Hematopoietic multipotent progenitor cell treated with erythropoietin and hydrocortisone succinate and interleukin-3 and kit ligand, for 15 days (in vitro differentiated cells): ENCODE measurements at places on chromosomes 6 and 20.

DNA sequence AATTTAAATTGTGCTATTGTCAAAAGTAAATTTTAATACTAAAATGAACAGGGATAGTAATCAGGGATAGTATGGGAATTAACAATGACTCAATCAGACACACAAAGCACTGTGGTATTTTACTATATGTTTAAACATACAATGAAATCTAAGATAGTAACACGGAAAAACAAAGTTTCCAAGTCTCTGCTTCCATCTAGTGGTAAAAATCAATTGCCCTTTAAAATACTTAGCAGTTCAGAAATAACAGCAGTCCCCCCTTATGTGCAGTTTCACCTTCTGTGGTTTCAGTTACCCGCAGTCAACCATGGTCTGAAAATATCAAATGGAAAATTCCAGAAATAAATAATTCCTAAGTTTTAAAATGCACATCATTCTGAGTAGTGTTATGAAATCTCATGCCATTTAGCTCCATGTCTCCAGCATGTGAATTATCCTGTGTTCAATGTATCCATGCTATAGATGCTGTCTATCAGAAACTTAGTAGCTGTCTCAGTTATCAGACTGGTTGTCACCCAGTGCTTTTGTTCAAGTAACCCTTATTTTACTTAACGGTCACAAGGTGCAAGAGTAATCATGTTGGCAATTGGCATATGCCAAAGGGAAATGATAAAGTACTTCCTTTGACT, 58.5 kb downstream of the AHI1 start:
- DNase-seq: peak; percentile 51

DNA sequence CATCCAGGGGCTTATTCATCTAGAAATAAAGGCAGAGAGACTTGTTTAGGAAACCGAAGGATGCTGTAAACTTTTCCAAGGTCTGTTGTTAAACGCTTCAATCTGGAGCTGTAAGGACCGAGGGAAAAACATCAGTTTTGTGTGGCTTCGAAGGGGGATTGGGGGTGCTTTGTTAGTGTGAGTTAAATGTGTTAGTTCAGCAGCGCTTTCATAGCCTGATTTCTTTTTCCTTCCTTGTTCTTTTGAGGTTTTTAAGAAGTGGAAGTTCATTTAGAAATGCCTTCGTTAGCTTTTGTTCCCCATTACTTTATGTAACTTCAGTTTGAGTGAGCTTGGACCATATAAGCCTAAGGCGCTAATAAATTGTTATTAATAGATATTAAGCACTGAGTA, 1.5 kb downstream of the ANKS1A start:
- no peak for DNase-seq

DNA sequence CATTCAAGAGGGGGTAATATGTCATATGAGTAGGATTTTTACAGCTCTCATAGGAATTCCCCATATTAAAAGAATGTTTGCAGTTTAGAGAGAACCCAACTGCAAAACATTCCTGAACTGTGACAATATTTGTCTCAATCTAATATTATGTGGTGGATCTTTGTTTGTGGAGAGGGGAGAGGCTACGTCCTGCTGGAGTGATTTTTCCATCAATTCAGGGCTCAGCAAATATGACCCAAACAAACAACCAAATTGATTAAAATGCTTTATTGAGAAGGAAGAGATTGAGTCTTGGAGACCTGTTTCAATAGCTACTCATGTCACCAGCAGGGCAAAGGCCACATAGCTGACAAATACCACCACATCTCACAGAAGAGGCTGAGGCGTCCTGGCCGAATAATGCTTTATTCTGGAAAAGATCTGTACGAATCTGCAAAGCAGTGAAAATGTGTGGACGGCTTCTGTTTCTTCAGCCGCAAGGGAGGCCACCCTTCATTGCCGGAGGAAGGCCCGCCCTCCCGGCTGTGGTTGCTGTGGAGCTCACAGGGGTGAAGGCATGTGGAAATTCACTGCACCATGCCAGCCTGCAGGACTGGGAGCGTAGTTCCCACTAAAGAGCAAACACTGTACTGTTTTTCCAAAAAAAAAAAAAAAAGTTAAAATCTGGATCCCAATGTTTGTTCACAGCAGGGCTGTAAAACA, 89.7 kb upstream of the QKI start:
- DNase-seq: no peak

DNA sequence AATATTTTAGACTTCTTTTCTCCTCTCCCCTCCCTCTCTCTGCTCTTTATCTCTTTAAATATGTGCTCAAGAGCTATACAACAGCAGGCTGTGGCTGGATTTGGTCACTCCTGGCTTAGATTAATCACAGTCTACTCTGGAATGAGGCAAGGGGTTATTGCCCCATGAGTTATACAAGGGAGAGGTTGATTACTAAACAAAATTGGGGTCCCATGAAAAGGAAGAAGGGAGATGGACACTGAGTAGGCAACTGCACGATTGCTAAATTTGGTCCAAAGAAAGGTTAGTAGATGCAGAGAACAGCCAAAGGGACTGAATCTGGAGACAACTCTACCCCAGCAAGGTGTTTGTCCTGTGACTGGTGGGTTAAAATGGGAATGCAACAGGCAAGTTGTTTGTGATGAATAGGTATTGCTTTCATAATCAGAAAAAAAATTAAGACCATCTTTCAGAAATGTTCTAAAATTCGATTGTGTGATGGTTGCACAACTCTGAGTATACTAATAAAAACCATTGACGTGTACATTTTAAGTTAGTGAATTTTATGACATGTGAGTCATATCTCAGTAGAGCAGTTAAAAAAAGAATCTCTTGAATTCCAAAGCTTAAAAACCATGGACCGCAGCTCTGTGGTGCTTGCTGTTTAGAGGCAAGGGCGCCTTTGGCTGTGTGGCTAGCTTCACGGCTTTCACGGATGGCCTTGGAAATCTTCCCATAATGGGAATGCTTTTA, 57.1 kb downstream of the KIZ start:
- no peak for DNase-seq

DNA sequence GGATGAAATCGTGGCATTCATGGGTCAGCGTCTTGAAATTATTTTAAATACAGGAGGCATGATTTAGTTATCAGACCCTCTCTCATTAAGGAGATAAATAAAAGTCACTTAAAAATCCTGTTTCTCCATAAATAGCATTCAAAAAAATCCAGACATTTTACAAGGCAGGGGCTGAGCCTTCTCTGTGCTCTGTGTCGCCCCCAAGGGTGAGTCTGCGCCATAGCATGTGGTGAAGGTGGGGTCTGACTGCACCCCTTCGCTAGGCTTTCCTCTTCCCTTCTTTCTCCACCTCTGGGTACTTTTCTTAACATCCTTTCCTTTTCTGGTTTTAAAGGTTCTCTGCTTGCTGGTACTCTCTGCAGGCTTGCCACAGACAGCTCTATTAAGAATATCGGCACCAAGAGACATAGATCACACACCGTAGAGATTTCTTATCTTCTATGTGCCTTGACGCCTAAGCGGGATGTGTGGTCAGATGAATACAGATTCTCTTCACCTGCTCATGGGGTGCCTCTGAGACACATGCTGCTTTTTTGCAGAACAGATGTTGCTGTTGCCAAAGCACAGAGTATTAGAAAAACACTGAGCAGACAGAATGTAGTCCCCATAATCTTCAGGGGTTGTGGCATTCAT, 20.1 kb upstream of the FAM209A start:
- peak; percentile 16 for DNase-seq

DNA sequence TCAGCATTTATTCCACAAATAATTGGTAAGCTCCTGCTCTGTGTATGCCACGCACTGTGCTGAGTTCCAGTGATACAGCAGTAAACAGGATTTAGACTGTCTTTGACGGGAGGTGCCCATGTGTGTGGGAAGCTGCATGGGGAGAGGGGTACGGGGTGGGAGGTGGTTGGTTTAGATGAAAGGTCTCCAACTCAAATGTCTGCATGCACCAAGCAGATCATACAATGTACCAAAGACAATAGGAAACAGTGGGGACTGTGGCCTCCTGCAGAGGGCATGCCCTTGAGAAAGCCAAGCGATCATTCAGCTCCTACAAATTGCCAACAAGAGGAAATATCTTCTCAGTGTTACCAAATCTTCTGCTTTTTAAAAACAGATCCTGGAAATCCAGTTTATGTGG, 36.1 kb downstream of the SLC22A2 start:
- no peak for DNase-seq

- no peak for DNase-seq
These were observed 82.9 kb upstream of the FOXP4 start for GRCh38 chr6:41463062-41463930.

DNA sequence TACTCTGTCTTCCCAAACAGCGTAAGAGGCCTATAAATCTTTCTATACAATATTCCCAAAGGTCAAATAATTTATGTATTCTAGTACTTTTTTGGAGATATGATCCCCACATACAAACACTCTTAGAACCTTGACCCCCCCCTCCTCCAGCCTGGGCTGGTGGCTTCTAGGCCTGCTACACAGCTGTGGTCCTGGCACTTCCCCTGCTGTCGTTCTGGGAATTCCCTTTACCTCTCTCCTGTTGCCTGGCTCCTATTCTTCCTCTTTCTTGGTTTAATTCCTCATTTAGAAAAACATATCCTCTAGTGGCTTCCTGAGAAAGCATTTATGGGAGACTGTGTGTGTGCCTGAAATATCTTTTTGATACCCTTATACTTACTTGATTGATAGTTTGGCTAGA, 4.1 kb upstream of the TXLNB start:
- no peak for DNase-seq

DNA sequence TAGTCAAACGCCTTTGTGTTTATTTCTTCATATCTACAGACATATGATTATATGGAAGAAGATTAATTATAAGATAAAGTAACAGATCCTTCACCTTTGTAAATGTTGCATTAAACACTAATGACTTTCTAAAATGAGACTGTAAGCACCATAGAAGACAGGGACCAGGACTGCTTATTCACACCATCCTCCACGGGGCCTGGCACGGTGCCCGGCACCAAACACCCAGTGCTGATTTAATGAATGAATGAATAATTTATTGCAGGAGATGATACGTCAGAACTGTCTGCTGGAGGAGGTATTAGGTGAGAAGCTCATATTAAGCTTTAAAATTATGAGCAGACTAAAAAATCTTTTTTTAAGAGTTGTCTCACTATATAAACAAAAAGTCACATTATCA, 88.3 kb downstream of the SLX4IP start:
- DNase-seq: peak; percentile 56

DNA sequence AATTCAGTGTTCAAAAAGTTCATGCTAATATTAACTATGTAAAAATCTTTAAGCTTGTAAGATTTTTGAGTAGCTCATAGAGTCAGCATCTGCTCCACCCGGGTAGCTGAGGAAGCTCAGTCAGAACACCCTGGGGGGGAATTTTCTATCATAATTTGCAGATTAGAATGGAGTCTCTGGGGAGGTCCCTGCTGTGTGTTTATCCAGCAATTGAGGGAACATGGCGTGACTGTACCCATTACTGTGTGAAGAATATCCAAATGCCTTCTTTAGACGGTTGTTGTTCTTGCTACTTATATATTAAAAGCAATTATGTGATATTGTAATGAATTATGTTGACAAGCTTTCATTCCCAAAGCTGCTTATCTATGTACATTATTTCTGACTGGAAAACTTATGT, 64.8 kb downstream of the AIG1 start:
- no peak for DNase-seq

GRCh38 chr6:99002831-99003230, 55.1 kb upstream of the FBXL4 start:
- no peak for DNase-seq

DNA sequence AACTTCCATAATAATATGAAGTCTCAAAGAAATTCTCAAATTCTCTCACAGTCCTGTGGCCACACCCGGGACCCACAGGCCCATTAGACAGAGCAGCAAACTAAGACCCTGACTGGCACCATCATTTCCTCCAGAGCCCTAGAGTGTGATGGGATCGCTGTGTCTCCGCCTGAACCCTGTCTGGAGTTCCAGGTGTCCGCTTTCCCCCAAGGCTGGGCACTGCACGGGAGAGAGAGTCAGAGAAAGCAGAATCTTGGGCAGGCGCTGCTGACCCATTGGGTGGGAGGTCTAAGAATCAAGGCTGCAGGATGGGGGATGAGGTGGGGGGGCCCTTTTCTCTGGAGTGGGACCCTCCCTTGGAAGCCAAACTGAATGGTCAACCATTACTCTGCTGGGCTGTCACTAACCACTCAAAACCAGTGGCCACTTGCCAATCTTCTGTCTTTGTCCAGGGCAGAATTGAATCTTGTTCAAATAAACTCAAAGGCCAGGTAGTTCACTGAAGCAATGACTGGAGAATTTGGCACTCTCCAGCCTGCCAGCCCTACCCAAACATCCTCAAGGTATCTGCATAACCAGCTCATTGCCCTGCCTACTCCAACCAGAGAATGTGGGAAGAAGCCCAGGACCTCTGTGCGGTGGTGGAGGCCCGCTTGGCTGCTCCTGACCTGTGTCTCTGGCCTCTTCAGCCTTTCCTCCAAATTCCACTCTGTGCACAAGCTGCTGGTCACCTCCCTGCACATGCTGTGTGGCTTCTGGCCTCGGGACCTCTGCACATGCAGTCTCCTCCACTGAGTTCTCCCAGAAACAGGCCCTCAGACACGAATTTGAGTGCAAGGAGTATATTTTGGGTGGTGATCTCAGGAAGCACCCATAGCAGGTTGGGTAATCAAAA, 141.1 kb downstream of the CEBPB start:
- no peak for DNase-seq

- DNase-seq: no peak
These were observed 77.2 kb downstream of the GPR6 start for GRCh38 chr6:110055387-110055735.
